Activated CD8-positive, alpha-beta memory T cell treated with anti-CD3 and anti-CD28 coated beads, Interleukin-2, amount 10 ng/mL, durations not matched to agents 7 days and 5 days (primary cell): ENCODE measurements at places on chromosomes 5 and 9. TPM values are rescaled to one million over a fixed set of nuclear protein-coding genes. Genes with fewer than 3 reads are reported as not detected.

DNA sequence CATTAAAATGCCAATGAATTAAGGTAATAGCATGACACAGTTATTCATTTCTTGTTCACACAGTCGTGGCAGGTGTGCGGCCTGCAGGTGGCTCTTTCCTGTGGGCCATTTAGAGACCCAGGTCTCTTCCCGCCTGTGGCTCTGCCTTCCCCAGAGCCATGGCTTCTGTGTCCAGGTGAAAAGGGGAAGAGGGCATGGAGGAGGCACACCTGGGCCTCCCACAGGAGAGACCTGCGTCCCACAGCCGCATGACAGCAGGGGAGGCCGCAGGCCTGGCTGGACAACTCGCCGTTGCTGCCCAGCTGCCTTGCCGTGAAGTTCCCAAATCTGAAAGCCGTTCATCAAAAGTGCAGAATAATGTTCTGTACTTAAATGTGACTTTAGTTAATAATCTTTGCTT lies 14.4 kb upstream of the PLEKHG4B start:
- no peak for DNase-seq

DNA sequence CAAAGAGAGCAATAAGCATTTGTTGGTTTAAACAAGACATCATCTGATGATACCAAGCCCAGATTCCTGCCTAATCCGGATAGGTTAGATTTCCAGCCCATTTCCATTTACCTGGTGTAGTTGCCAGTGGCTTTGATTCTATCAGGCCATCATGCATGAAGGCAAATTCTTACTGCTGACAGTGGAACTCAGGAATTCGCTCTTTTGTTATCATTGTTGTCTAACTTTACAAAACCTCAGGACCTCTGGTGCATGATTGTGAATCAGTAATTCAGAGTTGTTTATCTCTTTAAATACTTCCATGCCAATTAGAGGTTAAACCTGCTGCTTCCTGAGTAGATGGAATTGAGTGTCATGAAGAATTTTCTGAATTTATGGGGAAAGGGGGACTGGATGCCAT lies 76.5 kb downstream of the C9orf152 start:
- DNase-seq: no peak

The GABBR2 gene
- not detected for total RNA-seq

DNA sequence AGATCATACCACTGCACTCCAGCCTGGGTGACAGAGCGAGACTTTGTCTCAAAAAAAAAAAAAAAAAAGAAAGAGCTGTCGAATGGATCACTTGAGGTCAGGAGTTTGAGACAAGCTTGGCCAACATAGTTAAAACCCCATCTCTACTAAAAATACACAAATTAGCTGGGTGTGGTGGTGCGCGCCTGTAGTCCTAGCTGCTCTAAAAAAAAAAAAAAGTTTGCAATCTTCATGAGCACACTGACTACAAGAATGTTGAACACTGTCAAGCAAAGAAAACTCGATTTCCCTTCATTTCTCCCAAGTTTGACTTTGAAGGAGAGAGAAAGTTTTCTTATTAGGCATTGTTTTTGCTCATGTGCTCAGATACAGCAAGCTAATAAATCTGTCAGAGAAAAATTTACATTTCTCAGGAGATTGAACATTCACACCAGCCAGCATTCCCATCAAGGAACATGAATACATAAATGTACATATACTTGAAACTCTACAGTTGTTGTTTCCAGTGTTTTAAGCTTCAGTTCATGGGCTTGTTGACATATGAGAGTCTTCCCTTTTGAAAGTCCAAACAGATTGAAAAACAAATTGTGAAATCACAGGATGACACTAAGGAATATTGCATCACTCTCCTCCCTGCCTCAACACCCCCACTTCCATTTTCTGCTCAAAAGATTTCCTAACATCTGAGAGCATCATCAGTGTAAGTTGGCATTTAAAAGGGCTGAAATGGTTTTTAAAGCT lies 81.8 kb downstream of the ARRDC3 start:
- DNase-seq: no peak

DNA sequence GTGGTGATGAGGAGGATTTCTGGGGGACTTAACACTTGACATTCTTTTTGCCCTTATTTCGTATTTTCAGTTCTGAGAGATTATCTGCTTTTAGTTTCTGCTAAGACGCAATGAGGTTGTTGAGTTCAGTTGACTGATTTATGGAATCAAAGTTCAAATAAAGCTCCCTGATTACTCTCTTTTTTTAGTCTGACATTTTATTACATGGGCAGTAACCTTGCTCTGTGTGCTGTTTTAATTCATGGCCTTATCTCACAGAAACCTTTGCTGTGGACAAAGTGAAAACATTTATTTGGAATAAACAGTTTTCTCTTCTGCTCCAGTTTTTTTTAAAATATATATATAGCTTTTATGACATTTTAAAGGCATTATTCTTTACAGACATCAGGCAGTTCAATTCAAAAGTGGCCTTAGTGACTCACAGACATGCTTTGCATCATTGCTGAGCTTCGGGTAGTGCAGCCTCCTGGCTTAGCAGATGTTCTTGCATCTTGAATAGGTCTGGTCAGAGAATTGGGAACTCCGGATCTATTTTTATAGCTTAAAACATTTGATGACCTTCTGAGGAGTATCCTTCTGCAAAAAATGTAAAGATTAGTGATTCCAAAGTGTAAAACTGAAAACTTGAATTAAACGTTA lies 162.9 kb downstream of the FAM170A start:
- DNase-seq: no peak

DNA sequence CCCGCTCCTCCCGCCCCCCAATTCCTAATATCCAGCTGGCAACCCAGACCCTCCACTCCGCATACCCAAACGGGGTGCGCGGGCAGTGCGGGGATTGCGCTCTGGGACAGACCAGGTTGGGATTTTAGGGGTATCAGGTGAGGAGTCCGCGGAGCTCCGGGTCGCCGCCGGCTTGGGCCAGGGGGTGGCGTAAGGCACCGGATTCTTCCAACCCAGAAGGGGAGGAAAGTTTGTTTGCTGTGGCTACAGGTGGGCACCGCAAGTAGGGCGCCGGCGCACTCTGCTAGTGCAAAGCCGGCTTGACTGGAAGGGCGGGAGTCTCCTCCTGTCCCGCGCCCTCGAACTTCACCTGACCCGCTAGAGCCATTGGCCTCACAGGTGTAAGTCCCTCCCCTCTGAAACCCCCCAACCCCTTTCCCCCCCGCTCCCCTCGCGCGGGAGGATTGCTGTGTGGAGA lies 709 bp downstream of the IQGAP2 start:
- peak; percentile 83 for DNase-seq

The RETREG1 gene
- 18.1 TPM for total RNA-seq

The DAB2IP gene
- 0.07 TPM for total RNA-seq

DNA sequence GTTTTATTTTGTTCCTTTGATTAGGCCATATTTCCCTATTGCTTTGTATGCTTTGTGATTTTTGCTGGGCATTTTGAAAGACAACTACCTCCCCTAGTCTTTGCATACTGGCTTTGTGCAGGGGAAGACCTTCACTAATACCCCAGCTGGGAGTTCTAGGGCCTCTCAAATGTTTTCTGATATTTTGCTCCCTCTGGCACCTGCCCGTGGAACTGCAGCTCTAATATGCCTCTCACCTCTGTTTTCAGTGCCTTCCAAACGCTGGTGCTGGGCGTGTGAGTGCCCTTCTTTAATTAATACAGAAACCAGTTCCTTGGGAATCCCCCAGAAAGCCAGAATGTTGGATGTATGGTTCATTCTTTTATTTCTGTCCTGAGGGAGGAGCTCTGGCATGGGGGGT lies 204.5 kb downstream of the COMMD10 start:
- no peak for DNase-seq

DNA sequence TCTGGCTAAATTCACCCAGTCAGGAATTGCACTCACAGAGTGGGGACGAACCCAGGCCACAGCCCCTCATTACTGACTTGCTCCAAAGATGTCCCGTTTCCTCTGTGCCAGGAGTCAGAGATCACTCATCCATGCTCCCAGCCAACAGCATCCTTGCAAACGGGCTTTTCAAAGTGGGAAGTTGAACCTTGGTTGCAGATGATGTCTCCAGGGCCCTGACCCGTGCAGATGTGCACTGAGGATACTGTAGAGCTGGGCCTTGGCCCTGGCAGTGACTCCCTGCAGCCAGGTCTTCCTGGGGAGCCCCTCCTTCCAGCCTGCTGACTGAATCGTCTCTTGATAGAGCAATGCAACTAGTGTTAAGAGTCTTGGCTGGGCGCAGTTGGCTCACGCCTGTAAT lies 22.3 kb downstream of the TCF7 start:
- peak; percentile 37 for DNase-seq

The SOHLH1 gene
- total RNA-seq: not detected

The ALDH1A1 gene
- total RNA-seq: not detected

DNA sequence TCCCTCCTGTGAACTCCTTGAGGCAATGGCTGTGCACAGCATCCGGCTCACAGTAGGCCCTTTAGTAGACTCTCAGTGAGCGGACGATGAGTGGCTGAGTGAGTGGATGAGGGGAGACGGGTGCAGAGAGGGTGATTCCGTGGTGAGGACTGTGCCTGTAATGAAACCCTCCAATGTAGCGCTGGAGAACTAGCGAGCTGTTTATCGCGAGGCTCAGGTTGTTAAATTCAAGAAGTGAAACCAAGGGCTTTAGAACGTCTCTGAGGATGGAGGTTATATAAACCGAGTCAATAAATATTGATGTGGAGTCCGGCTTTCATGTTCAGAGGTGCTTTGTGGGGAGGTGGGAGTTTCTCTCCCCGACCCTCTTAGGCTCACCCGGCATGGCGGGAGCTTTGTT lies 53.2 kb downstream of the NSG2 start:
- DNase-seq: no peak

The PRUNE2 gene
- total RNA-seq: 0.40 TPM

GRCh38 chr5:160342413-160342941 lies 27.9 kb downstream of the C1QTNF2 start:
- DNase-seq: no peak

The PCDHGA5 gene
- 0.12 TPM for total RNA-seq

The NUTM2G gene
- total RNA-seq: not detected

The CORO2A gene
- total RNA-seq: 6.2 TPM

- peak; percentile 57 for DNase-seq
Measured at GRCh38 chr5:56814361-56814962, 887 bp upstream of the MAP3K1 start.

DNA sequence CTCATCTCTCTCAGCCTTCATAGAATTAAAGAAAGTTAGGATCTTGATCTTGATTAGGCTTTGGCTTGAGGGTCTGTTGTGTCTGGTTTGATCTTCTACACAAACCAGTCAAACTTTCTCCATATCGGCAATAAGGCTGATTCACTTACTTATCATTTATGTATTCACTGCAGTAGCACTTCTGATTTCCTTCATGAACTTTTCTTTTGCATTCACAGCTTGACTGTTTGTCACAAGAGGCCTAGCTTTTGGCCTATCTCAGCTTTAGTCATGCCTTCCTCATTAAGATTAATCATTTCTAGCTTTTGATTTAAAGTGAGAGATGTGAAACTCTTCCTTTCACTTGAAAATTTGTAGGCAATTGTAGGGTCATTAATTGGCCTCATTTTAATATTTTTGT lies 62.8 kb downstream of the SH3RF2 start:
- DNase-seq: no peak

The LMX1B gene
- not detected for total RNA-seq

The TMEM161B gene
- 24.3 TPM for total RNA-seq
